ENCODE measurements at places on chromosomes 3 and 15.

DNA sequence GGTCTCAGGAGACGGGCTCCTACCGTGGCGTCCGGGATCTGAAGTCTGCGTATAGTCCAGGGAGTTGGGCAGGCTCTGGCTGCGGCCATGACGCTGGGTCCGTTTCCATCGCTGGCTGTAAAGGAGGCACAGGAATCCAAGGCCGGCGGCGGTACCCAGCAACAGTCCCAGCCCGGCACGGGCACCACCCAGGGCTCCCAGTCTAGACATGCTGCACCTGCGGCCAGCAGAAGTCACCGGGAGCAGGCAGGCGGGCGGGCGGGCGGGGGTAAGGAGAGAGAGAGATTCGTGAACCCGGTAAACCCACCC lies 526 bp downstream of the RMDN3 start:
- peak; percentile 31 for DNase-seq

DNA sequence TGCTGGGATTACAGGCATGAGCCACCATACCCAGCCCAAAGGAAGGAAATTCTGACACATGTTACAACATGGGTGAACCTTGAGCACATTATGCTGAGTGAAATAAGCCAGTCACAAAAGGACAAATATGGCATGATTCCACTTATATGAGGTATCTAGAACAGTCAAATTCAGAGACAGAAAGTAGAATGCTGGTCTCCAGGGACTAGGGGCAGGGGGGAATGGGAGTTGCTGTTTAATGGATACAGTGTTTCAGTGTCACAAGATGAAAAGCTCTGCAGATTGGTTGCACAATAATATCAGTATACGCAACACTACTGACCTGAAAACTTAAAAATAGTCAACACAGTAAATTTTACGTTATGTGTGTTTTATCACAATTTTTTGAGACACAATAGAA lies 4.1 kb downstream of the SPATA12 start:
- DNase-seq: no peak

DNA sequence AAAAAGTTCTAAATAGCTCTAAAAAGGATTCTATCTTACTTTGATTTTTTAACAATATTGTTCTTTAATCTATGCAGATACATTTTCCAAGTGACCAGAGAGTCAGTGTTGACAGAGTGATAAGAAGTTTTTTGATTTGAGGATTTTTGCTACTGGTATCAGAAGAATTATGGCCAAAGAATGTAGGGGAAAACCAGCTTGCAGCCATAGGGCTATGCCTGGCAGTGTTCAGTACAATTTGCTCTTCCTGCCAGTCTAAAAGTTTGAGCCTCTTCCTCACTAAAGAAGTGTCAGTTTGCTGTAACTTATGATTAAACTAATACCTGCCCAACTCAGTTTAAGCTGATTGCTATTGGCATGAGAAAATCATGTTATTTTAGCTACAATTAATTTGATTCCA lies 35.3 kb upstream of the FSIP1 start:
- DNase-seq: no peak

GRCh38 chr3:32194653-32195052 lies 43.8 kb upstream of the CMTM8 start:
- no peak for DNase-seq

DNA sequence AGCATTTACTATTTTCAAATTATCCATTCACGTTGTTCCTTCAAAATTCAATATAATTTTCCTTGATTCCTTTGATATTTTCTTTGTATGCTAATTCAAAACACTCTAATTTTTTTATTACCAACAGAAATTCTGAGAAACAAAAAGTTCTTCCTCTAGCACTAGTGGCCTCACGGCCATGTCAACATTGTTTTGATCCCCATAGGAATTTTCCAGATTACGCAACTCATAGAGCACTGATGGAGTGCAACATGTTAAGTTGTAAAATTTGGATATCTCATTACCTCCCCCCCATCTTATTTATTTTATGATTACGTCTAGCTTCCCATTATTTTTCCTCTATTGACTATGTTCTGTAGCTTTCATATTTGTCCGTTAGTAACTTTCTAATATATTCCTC lies 745.3 kb downstream of the TUSC7 start:
- no peak for DNase-seq

GRCh38 chr3:22981166-22981565 lies 222.0 kb upstream of the UBE2E2 start:
- DNase-seq: no peak

DNA sequence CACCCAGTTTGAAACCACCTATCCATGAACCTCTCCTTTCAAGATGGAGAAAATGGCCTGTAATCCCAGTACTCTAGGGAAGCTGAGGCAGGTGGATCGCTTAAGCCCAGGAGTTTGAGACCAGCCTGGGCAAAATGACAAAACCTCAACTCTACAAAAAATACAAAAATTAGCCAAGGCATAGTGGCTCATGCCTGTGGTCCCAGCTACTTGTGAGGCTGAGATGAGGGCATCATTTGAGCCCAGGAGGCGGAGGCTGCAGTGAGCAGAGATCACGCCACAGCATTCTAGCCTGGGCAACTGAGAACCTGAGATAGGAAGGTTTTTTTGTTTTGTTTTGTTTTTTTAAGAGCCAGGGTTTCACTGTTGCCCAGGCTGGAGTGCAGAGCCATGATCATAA lies 5.4 kb downstream of the TKT start:
- DNase-seq: no peak

GRCh38 chr3:176526225-176526624 lies 671.1 kb downstream of the TBL1XR1 start:
- peak; percentile 44 for DNase-seq

DNA sequence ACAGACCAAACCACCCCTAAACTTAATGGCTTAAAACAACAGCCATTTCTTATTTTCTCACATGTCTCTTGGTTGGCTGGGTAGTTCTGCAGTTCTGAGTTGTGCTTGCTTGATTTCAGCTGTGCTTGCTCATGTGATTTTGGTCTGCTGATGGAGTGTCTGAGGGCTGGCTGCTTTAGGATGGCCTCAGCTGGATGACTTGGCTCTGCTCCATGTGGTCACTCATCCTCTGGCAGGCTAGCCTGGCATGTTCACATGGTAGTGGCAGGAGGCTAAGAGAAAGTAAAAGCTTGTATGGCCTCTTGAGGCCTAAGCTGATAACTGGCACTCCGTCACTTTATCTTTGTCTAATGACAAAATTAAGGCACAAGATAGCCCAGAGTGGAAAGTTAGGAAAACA lies 4.1 kb downstream of the SV2B start:
- no peak for DNase-seq

GRCh38 chr3:195103623-195104022 lies 167.3 kb downstream of the XXYLT1 start:
- DNase-seq: no peak

GRCh38 chr15:45113380-45113990 lies 487 bp downstream of the DUOX2 start:
- DNase-seq: no peak

GRCh38 chr3:147701195-147701594 lies 292.0 kb downstream of the ZIC1 start:
- DNase-seq: no peak

DNA sequence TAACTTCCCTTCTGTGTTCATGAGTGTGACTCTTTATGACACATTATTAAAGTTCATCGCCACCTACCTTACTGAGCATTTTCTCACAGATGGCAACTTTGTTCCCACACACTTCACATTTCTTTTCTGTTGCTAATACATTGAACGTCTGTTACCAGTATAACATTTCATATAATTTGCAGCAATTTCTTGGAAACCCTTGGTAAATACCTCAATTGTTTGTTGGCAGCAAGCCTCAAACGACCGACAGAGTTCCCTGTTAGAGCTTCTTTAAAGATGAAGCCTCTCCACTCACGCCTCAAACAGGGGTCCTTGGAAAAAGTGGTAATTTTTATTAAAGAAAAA lies 3.2 kb upstream of the CHSY1 start:
- DNase-seq: no peak

GRCh38 chr3:52174896-52175295 lies 20.7 kb upstream of the POC1A start:
- no peak for DNase-seq

DNA sequence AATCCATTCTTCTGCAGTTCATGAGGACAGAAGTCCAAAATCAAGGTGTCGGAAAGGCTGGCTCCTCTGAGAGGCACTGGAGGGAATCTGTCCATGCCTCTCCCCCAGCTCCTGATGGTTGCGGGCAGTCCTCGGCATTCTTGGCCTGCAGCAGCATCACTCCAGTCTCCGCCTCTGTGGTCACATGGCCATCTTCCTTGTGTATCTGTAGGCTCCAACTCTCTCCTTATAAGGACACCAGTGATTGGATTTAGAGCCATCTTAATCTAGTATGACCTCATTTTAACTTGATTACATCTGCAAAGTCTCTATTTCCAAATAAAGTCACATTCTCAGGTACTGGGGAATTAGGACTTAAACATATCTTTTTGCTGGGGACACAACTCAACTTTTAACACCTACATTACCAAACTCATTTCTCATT lies 56.0 kb upstream of the FLNB start:
- DNase-seq: peak; percentile 60

DNA sequence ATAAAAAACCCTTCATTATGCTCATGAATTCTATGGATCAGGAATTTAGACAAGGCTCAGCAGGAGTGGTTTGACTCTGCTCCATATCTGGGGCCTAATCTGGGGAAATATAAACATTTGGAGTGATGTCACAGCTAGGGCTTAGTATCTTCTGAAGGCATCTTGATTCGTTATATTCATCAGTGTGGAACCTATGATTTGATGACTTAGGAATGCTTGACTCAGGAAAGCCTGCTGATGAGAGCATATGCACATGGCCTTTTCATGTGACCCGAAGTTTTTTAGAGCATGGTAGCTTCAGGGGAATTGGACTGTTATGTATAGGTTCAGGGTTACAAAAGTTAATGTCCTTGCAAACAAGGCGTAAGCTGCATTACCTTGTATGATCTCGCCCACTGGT lies 184.9 kb upstream of the LRRC3B start:
- DNase-seq: no peak

DNA sequence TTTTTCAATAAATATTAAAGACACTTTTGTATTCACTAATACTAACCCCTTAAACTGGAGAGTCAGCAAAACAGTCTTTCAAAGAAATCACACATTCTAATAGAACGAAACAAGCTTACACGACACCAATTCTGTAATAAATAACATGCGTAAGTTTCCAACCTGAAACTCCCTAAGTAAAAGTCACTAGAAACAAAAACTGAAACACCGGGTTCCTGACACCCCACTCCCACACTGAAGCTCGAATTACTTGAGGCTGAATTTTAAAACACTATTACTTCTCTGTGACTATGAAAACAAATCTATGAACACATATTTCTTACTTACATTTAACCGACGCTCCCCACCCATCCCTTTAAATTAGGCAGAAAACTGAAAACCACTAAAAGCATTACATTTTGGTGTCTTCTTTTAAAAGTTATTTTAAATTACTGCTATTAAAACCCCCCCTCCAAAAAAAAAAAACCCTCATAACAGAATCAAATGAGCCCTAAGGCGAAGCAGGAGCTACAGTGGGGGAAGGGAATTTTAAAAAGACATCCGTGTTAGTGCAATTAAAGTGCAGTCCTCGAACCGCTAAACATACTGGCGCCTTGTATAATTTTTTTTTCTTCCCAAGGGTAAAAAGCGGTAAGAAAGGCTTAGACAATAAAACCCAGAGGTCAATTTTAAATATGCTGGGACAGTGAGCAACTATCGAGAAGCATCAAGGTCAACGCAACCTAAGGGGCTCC lies 878 bp downstream of the SPPL2A start:
- no peak for DNase-seq

GRCh38 chr3:64741341-64741740 lies 53.5 kb upstream of the ADAMTS9 start:
- no peak for DNase-seq

DNA sequence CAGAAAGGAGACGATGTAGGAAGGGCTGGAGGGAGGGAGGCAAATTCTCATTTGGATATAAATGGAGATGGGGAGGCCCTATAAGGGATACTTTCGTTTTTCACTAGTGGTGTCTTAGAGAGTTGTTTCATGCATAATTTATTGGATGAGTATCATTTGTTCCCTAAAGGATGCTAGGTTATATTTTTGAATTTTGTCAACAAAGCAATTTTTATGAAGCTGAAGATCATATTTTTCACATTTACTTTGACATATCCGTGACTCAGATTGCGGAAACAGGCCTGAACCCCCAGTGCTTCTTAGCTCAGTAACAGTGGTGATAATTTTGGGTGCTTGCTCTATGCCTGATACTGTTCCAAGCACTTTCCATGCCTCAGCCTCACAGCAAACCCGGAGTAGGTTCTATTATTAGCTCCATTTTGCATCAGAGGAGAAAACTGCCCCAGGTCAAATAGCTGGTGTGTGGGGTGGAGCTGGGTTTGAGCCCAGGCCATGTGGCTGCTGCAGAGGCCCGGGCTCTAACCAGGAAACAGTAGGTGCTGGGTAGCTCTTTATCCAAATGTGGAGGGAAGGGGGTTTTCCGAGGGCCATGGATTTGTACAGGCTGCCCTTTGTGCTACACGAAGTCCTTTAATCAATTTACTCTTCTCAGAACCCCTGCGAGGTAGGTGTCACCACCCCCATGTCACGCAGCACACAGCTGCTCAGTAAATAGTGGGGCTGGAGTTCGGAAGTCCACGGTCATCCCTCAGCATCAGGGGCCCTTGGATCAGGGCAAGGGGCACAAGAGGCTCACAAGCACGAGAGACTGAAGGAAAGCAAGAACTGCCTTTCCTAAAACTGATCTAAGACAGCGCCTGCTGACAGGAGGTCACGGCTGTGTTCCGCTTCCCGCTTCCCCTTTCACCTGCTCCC lies 99.1 kb downstream of the SLC49A4 start:
- peak; percentile 62 for DNase-seq

GRCh38 chr3:198028718-198029117 lies 68.7 kb downstream of the LMLN start:
- DNase-seq: no peak

GRCh38 chr3:55668359-55668758 lies 181.3 kb upstream of the WNT5A start:
- DNase-seq: no peak

DNA sequence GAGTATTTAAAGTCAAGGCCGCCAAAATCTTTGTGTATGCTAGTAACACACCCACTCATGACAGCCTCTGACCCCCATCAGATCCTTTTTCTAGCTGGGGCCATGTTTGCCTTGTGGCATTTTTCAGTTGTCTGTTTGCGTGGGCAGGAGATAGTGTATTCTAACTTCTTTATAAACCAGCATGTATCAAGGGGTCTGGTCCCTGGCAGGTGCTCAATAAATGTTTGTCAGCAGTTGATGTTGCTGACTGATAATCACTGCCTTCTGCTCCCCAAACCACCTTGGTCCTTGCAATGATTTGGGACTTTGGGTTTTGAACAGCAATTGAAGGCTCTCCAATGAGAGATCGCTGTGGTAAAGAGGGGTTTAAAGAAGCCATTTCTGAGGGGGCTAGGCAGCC lies 19.2 kb downstream of the RARB start:
- DNase-seq: no peak

- DNase-seq: no peak
Measured at GRCh38 chr15:94174399-94174802, 57.0 kb upstream of the MCTP2 start.

Measured in BE2C (cell line).